Stimulated activated CD8-positive, alpha-beta memory T cell treated with anti-CD3 and anti-CD28 coated beads, Interleukin-15, amount 100 ng/mL, for 4 hours (primary cell): ENCODE measurements at places on chromosomes 2 and 18.

- DNase-seq: no peak
Observed at GRCh38 chr2:167128130-167128529, 239.8 kb downstream of the XIRP2 start.

GRCh38 chr18:21433436-21433835 lies 167.1 kb downstream of the ESCO1 start:
- DNase-seq: no peak

DNA sequence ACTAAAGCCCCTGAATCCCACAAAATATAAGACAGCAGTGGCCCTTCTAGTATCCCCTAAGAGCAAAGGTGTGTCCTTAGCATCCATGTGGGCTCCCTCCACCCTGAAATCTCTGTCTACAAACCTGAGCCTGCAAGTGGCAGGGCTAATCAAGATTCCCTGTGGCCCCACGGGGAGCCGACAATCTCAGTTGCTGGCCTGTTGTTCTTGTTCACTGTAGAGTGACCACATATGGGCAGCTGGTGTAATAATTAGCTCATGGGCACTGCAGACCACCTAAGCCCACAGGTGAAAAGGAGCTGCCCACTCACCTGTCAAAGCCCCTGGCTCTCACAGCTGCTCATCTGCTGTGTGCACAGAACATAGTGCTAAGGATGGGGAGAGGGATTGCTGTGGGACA lies 102.3 kb downstream of the MRO start:
- no peak for DNase-seq

DNA sequence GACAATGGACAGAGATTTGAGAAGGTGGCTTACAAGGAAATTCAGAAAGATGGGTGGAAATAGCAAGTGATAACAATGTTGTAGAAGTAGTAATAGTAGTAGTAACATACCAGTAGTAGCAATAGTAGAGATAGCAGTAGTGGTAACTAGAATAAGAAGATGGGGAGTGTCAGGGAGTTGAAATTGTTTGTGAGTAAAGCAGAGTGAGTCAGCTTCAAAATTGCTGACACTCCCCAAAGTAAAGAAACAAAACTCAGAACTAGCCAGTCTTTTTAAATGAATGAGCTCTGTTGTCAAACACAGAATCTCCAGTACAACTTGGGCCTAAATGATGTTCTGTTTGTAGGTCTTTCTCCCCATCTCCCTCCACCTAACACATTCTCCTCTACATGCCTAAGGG lies 1040.9 kb downstream of the CBLN2 start:
- DNase-seq: no peak

DNA sequence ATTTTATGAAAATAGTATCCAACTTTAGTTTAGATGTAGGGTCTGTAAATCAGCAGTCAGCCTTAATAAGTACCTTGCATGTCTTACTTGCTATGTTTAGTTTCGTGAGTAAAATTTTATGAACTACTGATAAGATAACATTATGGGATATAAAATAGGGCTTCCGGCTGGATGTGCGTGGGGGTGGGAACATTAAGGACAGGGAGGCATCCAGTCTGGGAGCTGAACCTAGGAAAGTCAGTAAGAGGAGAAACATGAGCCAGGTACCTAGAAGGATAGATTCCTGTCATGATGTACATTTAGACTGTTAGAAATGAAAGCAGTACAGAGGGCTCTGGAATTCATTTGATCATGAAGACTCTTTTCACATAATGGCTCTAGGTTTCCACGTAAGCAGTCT lies 12.7 kb upstream of the KCNJ13 start:
- no peak for DNase-seq

GRCh38 chr2:27135478-27135955 lies 1.1 kb upstream of the PREB start:
- no peak for DNase-seq

DNA sequence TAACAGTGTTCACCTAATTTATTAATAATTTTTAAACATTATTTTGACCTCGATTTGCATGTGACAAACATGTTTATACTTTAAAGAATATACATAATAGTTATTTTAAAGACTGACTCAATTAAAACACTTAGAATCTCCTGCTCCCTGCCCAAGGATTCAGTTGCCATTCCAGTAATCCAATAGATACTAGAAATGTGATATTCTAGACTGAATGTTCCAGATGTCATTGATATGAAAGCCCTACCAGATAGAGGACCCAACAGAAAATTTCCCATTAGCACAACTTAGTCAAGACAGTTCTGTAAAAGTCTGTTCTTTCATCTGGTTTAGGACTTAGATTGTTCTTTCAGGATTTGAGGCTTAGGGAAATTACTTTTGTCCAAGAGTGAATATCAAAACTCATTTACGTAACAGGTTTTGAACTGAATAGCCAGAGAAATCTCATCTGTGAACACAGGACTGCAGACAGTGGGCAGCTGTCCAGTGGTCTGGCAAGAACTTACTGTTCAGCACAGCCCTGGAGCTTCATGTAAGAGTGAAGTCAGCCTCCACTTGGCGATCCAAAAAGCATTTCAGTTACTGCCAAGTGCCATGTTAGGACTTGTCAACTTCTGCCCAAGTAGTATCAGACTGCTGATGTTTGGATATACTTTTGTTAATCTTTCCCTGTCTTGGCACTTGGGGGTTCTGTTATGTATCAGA lies 77.5 kb downstream of the OSBPL6 start:
- no peak for DNase-seq

DNA sequence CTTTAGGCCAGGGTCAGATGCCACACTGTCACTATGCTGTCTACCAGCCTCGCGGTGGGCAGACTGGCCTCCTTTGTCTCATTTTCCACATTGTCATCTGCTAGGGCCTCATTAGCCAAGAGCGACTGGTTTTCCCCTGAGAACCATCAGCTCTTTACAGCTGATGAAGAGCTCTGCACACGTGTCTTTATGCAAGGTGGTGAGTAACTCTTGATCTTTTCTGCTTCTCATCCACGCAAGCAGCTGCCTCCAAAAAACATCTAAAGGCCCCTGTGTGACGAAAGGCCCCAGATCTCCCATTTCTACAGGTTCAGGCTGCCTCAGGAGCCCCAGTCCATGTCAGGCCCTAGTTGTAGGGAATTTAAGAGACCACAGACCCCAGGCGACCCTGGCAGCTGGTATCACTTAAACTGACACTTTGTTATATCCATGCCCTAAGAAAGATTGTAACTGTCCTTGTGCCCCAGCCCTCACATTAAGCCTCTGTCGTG lies 52.9 kb downstream of the DPYSL5 start:
- no peak for DNase-seq

DNA sequence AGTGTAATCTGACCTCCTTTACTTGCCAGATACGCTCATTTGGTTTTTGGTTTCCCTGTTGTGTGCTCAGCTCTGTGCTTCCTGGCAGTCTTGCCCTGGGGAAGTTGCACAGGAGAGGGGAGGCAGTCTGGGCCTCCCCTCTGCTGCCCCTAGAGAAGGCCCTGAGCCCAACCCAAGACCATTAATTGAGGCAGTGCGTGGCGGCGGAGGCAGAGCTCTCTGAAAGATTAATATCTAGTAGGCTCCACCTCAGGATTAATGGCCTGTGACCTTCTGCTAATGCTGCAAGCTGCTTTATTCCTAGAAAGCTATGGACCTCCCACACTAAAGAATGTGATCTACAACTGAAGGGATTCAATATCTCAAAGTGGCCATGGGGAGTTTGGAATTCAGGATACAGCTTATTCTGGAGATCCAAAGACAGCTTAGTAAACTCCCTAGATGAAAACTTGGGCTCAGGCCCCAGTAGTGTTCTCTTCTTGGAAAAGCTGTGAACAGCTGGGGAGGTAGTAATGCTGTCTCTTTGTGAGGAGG lies 41.4 kb upstream of the MAPRE2 start:
- no peak for DNase-seq

DNA sequence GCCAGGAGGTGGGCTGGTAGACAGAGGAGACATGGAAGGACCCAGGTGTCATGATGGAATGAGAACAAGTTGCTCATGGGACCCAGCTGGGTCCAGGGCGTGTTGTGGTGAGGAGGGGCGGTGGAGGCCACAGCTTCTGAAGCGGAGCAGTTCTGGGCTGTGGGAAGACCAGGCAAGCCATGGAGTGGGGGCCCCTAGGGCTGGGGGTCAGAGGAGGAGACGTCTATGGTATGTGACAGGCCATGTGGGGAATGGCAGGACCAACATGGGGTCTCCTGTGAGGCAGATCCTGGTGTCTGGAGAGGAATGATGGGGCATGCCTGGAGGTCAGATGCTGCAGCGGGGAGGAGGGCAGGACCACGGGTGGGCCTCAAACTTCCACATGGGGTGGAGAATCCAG lies 16.9 kb downstream of the MYO7B start:
- DNase-seq: no peak

DNA sequence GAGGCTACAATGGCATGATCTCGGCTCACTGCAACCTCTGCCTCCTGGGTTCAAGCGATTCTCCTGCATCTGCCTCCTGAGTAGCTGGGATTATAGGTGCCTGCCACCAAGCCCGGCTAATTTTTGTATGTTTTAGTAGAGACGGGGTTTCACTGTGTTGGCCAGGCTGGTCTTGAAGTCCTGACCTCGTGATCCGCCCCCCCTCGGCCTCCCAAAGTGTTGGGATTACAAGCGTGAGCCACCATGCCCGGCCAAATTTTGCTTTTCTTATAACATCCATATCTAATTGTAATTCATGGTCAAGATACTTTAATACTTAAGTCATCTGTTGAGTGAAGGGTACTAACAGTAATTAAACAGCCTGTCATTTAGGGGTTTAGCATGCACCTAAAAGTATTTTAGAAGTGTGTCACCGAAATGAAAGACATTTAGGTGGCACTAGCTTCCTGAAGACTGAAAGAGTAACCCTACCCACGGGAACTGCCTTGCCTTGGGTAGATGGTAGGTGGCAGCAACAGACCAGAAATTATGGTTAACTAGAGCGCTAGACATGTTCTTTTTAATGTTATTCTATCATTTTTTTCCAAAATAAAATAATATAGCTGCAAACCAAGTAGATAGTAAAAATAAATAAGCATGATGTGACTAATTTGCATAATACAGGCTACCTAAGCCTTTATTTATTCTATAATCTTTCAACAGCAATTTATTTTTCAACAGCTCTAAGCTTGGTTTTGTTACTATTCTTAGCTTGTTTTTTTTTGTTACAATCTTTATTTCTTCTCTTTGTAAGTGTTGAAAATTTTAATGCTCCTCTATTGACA lies 8.6 kb upstream of the ACYP2 start:
- DNase-seq: no peak

- no peak for DNase-seq
Observed at GRCh38 chr2:84055816-84056215, 403.3 kb downstream of the SUCLG1 start.

- DNase-seq: no peak
Observed at GRCh38 chr18:25825979-25826776, 264.2 kb downstream of the SS18 start.

DNA sequence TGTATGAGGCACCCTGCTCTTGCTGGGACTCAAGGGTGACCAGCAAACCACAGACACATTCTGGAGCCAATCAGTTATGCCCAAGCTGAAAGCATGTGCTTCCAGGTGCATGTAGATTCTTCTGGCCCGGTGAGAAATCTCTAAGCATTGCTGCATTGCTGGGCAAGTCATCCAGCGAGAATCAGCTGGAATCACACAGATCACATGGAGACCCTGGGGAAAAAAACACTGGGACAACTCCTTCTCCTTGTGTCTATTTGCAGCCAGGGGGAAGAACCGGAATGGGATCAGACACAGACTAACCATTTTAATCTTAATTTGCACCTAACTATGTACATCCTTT lies 119.7 kb upstream of the KLF7 start:
- DNase-seq: no peak

DNA sequence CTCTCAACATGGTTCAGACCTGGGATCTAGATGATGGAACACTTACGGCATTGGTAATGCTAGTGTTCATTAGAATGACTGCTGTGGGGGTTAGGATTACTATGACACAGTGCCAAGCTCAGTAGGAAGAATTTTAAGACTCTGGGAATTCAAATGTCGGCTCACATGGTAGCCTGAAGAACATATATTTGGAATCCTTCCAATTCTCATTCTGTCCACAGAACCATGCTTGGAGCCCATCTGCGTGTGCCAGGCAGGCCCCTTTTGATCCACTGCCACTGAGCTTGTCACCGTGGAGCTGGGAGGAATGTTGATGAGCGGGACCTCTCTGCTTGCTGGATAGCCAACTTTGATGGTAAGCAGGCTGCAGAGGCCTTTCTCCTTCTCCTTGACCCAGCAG lies 322.0 kb upstream of the SOX11 start:
- DNase-seq: no peak

DNA sequence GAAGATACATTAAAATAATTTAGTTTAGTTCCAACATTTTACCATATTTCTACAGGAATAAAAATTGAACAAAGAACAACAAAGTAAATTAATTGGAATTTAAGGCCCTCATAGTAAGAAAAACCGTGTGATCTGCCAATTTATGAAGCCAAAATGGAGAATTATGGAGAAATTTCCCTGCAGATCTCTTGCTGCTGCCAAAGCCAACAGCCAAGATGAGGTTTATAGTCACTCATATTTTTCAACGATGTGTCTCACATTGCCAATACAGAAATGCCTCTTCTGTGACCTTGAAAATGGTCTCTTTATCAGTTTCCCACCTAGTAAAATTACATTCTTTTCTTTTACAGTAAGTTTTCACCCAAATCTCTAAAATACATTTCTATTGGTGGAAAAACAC lies 317.2 kb upstream of the FIGN start:
- no peak for DNase-seq

DNA sequence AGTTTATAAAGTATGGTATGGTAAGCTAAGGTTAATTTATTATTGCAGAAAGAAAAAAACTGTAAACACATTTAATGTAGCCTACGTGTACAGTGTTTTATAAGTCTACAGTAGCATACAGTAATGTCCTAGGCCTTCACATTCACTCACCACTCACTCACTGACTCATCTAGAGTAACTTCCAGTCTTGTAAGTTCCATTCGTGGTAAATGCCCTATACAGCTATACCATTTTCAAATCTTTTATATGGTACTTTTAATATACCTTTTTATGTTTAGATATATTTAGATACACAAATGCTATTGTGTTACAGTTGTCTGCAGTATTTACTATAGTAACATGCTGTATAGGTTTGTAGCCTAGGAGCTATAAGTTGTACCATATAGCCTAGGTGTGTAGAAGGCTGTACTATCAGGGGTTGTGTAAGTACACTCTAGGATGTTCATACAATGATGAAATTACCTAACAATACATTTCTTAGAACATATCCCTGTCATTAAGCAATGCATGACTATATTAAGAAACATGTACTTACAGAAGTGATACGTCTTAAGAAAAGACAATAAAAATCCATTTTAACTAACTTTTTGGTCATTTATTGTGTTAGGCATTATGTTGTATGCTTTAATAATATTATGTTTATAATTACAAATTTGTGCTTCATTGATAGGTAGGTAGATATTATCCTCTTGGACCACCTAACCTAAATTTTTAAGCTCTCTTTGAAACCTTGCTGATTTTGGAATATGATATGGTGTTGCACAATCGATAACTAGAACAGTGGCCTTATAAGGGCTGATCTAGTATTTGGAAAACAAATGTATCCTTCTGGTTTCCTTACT lies 51.9 kb downstream of the VRK2 start:
- no peak for DNase-seq

GRCh38 chr2:143015656-143016055 lies 113.6 kb upstream of the ARHGAP15 start:
- DNase-seq: no peak
